ENCODE measurements at places on chromosomes 2 and 18.

GRCh38 chr2:38076152-38076709 lies 280 bp upstream of the CYP1B1 start:
- peak; percentile 80 for DNase-seq

- no peak for DNase-seq
Observed at GRCh38 chr18:31203096-31203793, 40.6 kb upstream of the DSC1 start.

DNA sequence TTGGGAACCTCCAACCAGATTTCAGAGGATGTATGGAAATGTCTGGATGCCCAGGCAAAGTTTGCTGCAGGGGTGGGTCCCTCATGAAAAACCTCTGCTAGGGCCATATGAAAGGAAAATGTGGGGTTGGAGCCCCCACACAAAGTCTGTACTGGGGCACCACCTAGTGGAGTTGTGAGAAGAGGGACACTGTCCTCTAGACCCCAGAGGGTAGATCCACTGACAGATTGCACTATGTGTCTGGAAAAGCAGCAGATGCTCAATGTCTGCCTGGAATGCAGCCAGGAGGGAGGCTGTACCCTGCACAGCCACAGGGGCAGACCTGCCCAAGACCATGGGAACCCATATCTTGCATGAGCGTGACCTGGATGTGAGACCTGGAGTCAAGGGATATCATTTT lies 573.7 kb upstream of the NXPH2 start:
- DNase-seq: no peak

DNA sequence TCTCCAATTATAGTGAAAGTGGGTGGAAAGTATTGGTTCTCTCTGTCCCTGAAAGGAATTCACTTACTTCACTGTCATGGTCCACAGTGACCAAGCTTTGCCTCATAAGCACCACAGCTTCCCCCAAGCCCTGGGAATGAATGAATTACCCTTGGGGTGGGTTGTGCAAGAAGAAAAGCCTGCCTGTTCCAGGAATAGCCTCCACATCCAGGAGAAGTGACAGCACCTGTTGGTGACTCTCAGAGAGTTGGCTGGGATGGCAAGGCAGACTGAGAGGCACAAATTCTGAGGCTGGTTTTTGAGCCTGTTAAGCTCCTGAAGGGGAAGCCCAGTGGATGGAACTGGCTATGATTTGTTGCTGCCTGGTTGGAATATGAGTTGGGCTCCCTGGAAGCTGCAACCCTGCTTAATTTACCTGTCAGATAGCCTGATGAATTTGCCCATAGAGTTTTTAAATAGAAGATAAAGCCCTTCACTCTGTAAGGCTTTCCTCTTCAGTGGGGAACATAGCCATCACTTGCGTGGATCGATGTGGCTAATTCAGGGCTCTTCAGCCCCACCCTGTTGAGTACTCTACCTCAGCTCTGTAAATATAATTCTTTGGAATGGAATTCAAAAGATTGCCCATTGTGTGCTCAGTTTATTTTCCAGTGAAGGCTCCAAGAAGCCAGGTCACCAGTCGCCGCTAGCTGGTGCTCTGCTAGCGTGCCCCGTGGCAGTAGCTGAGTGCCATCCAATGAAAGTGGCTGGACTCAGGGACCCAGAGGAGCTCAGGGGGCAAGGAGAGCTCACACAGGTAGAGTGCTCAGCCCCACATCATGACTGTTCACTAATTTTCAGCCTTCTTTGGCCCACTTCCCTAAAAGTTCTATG lies 479.3 kb downstream of the IRS1 start:
- DNase-seq: no peak

GRCh38 chr18:30439174-30439573 lies 603.4 kb downstream of the DSC3 start:
- no peak for DNase-seq

GRCh38 chr2:225170162-225170561 lies 127.9 kb upstream of the DOCK10 start:
- no peak for DNase-seq

GRCh38 chr2:37421686-37422085 lies 77.3 kb downstream of the QPCT start:
- DNase-seq: peak; percentile 3

DNA sequence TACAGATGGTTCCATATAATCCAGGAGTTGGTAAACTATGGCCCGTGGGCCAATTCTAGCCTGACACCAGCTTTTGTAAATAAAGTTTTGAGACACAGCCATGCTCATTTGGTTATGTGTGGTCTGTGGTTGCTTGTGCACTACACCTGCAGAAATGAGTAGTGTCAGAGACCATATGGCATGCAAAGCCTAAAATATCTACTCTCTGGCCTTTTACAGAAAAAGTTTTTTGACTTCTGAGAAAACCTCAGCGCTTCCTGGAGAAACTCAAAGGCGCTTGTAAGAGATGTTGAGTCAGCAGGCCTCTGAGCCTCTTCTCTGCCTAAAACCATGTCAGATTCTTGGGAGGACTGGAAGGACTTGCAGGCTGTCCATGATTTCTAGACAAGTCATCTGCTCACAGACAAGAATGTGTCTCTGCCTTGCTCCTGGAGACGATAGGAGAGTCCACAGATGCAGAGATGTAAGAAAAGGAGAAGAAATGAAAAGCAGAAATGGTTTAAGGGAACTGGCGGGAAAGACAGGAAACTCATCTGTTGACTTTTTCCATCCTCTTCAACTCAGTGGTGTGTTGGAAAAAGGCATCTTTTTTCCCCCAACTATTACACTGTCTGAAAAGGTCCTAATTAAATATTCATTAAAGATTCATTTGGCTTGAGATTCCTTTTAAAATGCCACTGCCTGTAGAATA lies 5.2 kb downstream of the TTC39C start:
- DNase-seq: no peak

DNA sequence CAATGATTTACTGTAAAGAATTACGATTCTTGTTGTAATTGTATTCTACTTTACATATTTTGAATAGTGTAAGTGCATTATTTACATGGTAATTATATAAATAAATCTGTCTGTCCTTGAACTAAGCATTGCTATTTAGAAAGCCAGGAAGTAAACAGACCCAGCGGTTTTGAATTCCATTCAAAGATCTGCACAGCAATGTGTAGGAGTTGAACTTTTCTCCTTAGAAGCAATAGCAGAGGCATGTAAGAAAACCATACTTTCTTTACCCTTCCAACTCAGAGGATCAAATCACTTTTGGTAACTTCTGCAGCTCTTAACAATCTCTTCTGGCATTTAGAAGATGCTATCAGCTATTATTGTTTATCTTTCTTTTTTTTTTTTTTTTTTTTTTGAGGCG lies 109.2 kb upstream of the VRK2 start:
- no peak for DNase-seq

DNA sequence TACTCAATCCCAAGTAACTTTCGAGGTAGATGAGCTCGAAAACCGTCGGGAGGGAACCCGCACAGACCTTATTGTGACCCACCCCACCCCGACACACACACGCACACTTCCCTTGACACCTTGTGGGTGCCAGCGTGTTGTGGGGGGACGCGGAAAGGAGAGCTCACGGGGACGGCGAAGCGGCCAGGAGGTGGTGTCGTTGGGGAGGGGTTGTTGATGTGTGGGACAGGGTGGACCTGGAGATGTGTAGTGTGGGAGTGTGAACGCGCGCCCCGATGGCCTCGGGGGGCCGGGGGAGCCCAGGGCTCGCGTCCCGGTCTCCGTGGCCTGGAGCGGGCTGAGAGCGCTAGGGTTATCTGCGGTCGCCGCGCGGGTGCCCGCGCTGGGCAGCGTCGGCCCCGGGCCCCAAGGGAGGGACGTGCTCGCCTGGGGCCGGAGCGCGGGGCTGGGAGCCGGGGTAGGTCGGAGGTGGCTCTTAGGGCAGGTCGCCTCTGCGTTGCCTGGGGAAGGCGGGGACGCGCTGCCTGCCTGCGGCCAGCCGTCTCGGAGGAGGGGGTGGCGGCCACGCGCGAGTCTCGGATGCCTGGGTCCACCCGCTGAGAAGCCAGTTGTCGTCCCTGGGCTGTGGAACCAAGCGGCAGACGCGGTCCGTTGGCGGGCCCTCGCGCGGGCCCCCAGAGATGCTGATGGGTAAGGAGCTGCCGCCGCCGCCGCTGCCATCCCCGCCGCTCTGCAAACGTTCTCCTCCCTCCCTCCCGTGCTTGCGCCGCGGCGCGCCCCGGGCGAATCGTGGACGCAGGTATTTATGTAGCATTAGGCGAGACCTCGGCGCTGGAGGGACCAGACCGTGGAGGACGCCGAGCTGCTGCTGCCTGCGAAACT lies 1.6 kb downstream of the KLHL29 start:
- DNase-seq: no peak

DNA sequence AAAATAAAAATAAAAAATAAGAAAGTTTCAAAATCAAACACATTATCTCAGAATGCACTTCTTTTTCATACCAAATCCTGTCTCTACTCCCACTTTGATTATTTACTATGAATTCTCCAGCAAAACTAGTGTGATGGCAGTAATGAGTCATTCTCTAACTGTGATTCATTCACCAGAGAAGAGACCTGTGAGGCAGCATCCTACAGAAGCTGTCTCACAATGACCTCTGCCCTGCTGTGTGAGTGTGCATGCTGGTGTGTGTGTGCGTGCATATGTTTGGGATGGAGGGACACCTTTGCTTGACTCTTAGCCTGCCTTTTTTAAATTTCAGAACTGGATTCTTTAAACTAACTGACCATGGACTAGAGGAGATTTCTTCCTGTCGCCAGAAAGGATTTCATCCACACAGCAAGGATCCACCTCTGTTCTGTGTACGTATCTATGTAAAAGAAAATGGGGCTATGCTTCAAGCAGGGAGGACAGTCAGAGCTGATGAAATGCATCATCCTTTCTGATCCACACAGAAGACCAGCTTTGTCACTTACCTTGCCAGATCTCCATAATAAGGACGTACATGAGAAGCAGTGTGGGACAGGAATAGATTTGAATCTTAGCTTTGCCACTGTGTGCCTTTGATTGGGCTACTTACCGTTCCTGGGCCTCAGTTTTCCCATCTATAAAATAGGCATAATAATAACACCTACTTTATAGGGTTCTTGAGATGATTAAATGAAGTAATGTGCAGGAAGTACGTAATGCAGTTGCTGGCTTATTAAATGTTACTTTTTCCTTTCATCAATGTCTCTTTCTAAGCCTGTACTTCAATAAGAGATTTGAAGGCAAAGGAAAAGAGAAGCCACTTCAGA lies 31.2 kb downstream of the STAMBP start:
- DNase-seq: peak; percentile 94

GRCh38 chr2:72340665-72341064 lies 193.0 kb upstream of the CYP26B1 start:
- DNase-seq: peak; percentile 76

- no peak for DNase-seq
Observed at GRCh38 chr18:50127516-50128210, 67.3 kb downstream of the MYO5B start.

- DNase-seq: peak; percentile 27
Observed at GRCh38 chr18:68676913-68677312, 38.0 kb downstream of the TMX3 start.

DNA sequence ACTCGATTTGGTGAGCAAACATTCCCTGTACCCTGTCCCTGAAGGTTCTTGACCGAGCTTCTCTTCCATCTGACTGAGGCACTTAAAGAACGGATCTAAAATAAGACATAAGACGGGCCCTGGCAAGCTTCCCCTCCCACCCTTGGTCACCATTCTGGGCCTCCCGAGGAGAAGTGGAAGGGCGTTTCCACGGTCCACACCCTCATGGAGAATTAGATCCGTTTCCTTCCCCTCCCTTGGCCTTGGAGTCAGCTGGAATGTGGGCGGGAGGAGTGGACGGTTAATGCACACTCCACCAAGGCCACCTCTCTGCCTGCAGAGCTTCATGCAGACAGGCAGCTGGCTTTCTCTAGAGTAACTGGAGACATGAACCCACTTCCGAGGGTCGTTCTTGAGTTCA lies 257.3 kb upstream of the APCDD1 start:
- no peak for DNase-seq

DNA sequence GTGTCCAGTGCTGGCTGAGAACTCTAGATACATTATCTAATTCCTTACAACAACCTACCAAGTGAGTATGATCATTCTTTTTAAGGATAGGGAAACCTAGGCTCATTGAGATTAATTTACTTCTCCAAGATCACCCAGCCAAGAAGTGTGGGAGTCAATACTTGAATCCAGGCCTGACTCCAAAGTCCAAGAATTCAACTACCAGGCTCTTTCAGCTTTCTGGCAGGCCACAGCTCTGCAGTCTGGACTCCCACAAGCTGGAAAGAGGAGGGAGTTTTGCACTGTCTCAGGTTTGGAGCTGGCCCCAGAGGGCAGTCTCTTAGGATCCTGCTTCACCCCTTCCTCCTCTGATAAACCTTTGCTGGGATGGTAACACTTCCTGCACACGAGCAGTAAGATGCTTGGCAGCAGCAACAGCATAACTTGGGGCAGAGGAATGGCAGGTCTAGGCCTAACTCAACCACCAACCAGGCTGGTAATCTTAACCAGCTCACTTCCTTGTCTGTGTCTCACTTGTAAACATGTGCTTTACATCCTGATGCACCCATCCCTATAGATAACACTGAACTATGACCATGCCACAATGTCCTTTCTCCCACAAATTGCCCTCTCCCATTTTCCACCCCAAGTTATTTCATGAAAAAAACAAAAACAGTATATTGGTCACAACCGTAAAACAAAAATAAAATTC lies 111.1 kb upstream of the ACAA2 start:
- no peak for DNase-seq

DNA sequence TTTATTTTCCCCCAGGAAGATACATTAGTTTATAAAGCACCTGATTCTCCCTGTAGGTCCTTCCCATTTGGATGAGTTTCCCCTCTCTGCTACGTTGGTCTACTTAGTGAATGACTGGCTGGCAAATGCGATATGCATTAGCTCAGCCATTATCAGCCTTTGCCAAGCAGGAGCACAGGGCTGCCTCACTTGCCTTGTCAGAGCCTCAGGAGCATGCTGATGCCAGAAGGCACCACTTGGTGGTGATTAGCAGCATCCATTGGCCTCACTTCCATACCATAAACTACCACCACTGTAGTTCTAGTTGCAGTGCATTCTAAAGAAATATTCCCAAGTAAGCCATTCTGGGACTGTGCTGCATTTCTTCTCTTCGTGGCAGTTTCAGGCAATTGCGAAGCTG lies 442.8 kb upstream of the CHST9 start:
- no peak for DNase-seq

DNA sequence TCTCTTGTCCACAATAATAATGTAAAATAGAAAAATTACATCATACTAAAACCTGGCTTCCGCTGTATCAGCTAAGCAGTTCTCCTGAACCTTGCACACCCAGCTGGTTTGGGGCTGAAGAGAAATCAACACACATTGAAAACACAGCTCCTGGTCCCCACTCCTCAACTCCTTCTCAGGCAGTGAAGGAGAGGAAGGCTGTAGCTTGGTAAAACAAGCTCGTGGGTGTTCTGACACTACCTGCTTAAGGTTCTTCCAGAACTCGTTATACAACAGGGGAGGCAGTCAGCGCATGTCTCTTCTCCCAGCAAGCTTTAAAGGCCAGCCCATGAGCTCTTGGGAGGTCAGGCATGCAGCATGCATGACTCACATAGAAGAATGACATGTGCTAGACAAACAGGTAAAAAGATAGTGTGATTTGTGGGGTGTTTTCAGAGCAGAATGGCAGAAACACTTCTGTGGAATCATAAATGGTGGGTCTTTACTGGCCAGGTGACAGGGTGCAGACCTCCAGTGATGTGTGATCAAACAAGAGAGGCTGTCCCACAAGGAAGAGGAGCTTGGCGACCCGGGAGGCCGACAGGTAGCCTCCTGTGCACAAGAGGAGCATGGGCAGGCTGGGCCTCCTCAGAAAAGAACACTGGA lies 69.1 kb downstream of the UXS1 start:
- DNase-seq: no peak

- DNase-seq: no peak
Observed at GRCh38 chr2:178450524-178450773, 526 bp downstream of the PRKRA start.

GRCh38 chr2:170643346-170643745 lies 71.8 kb upstream of the SP5 start:
- DNase-seq: no peak

- DNase-seq: no peak
Observed at GRCh38 chr2:54887850-54888545, 162.3 kb downstream of the RTN4 start.
